AG09309 (cell line): ENCODE measurements at places on chromosomes 11 and 22.

GRCh38 chr11:12975195-12975594 lies 33.9 kb upstream of the RASSF10 start:
- DNase-seq, result no peak

- DNase-seq, result no peak
Measured at GRCh38 chr11:81870066-81870412, 863.6 kb downstream of the FAM181B start.

GRCh38 chr11:100716838-100717237 lies 29.8 kb downstream of the ARHGAP42 start:
- DNase-seq, result no peak

DNA sequence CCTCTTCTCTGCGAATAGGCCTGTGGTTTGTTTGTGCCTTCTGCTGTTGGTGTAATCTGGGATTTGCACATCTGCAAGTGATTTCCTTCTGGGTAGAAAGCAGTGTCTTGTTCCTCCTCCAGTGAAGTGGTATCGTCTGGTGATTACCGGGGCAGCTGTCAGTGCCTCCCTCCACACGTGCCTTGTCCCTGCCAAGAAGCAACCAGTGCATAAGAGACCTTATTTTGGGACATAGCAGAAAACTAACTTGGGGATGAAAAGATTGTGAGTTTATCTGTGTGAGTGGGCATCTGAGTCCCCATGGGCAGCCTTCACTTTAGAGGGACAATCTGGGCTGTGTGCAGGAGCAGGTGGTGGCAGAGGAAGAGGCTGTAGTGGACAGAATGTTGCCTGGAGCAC lies 71.5 kb upstream of the SORL1-AS1 start:
- DNase-seq, result no peak

GRCh38 chr11:12246147-12246546 lies 131.2 kb upstream of the PARVA start:
- DNase-seq, result no peak
